ENCODE measurements at places on chromosomes 13 and 19.

GRCh38 chr19:17950310-17951156, 16.4 kb upstream of the KCNN1 start:
- no peak for DNase-seq
- H3K36me3 ChIP-seq, result no peaks in the 10 kb centered on the region
- H3K4me1 ChIP-seq, result peaks cover 2% of the 10 kb centered on the region
- H3K27me3 ChIP-seq, result peaks cover 42% of the 10 kb centered on the region

DNA sequence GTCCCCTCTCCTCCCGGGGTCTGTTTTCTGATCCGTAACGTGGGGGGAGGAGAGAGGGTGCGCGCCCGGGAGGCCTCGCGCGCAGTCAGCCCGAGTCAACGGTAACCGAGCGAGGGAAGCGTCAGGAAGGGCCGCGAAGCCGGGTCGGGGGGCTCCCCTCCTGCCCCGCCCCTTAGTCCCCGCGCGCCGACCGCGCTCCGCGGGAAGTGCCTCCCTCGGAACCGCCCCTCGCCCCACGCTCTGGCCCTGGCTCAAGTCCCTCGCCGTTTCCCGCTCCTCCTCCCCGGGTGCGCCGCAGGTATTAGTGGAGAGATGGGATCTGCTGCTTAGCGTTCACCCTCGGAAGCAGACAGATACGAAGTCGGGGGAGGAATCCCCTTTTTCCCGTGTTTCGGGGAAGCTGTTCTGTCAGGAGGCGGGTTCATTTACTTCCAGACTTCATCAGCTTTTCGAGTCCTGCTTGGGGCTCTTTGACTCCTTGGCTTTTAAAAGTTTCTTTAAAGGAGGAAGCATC, 770 bp downstream of the HNRNPM start:
- no peaks in the 10 kb centered on the region for H3K27me3 ChIP-seq
- peak overlapping the region; percentile 67 for H3K27ac ChIP-seq
- H3K4me1 ChIP-seq, result peaks cover 8% of the 10 kb centered on the region
- H3K36me3 ChIP-seq, result no peaks in the 10 kb centered on the region

DNA sequence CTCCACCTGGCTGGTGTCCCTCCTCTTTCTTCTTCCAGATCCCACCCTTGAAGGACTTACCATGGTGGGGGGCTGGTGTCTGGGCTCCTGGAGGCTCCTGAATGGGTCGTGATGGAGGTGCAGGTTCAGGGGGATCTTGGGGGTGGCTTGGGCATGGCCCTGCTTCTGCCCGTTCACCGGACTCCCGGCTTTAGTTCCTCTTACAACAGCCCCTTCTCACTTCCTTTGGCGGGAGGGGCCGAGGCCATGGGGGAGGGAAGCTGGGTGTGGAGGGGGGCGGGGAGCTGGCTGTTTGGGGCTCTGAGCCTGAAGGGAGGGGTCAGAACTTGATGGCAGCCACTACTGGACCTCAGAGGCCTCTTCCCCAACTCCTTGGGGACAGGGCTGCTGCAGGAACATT, at the start of gene MYO1F:
Gene MYO1F, minus strand, starts transcription at position 196 of the 400 bp plus-strand sequence. Its CDS starts 133 bp downstream, at position 63.
- H3K36me3 ChIP-seq, result no peaks in the 10 kb centered on the region
- H3K4me1 ChIP-seq, result peaks cover 4% of the 10 kb centered on the region
- no peak for DNase-seq
- no peaks in the 10 kb centered on the region for H3K27me3 ChIP-seq
- no peak within 1 kb of the TSS for H3K27ac ChIP-seq
- no peak within 1 kb of the TSS for H3K4me3 ChIP-seq

DNA sequence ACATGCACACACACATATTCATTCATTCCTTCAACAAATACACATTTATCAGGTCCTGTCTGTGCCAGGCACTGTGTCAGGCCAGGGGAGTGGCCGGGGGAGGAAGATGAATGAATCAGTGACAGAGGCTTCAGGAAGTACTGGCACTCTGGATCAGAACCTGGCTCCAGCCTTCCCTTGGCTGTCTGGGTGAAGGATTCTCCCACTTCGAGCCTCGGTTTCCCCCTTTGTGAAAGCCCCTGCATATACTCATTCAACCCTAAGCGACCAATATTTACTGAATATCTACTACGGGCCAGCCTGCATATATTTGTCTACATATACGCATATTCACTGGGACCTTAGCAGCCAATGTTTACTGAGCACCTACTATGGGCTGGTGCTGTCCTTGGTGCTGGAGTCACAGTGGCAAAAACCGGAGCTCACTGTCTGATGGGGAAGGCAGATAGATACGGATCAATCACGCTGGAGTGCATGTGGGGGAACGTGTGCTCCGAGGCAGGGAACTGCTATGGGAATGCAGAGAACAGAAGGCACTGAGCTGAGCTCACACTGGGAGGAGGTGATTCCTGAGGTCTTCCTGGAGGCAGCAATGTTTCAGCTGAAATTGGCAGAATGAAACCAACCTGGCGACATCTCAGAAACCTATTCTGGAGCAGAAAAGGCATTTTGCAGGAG, 636 bp upstream of the ZNF579 start:
- H3K4me1 ChIP-seq, result no peaks in the 10 kb centered on the region
- H3K27me3 ChIP-seq, result no peaks in the 10 kb centered on the region
- DNase-seq, result peak; percentile 56
- H3K4me3 ChIP-seq, result no peak overlapping the region

DNA sequence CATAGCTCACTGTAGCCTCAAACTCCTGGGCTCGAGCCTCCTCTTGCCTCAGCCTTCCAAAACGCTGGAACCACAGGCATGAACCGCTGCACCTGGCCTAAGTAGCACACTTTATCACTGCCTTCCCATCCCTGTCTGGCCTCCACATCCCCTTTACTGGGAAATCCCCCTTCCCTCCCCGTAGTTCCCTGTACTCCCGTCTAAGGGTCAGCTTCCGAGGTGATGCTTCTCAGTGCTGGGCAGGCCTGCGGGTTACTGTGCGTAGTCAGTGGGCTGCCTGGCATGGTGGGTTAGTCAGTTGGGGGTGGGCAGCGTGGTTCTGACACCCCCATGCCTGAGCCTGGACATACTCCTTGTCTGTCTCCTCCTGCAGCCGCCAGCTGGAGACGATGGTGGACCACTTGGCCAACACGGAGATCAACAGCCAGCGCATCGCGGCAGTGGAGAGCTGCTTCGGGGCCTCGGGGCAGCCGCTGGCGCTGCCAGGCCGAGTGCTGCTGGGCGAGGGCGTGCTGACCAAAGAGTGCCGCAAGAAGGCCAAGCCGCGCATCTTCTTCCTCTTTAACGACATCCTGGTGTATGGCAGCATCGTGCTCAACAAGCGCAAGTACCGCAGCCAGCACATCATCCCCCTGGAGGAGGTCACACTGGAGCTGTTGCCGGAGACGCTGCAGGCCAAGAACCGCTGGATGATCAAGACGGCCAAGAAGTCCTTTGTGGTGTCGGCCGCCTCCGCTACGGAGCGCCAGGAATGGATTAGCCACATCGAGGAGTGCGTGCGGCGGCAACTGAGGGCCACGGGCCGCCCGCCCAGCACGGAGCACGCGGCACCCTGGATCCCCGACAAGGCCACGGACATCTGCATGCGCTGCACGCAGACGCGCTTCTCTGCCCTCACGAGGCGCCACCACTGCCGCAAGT, 8.4 kb downstream of the PLEKHF1 start:
- H3K27me3 ChIP-seq, result no peaks in the 10 kb centered on the region
- DNase-seq, result no peak
- no peaks in the 10 kb centered on the region for H3K4me1 ChIP-seq
- H3K4me3 ChIP-seq, result no peak overlapping the region

DNA sequence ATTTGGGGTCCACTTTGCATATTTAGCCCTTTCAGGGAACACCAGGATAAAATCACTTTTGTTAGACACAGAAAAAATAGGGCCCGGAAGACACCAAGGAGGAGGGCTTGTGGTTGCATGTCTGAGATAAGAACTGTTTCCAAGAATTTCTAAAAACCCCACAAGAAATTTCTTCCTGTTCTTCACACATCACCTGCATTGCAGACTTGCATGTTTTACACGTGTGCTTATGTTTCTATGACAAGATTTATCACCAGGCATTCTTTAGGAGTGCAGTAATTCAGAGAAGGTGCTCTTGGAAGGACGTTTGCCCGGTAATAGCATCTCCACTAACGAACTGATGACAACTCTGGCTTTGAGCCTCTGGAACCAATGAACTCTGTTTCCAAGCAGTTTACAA, 7.1 kb upstream of the ACTL9 start:
- H3K27ac ChIP-seq, result no peak overlapping the region
- H3K36me3 ChIP-seq, result no peaks in the 10 kb centered on the region
- no peak overlapping the region for H3K4me3 ChIP-seq
- H3K4me1 ChIP-seq, result no peaks in the 10 kb centered on the region

- no peak overlapping the region for H3K4me3 ChIP-seq
- DNase-seq, result peak; percentile 76
- no peaks in the 10 kb centered on the region for H3K27me3 ChIP-seq
- H3K27ac ChIP-seq, result no peak overlapping the region
These were observed 10.5 kb downstream of the PVR start for GRCh38 chr19:44653977-44654774.

DNA sequence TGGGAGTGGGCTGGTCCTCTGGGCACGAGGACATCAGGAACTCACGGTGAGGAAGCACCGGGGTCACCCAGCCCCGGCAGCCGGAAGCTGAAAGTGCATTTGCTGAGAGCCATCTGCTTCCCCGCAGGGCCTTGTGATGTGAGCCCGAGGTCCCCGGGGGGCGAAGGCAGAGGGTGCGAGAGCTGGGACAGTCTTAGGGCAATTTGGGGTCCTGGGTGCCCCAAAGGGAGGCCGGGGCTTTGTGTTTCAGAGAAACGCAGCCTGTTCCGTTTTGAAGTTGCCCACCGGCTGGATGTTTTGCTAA, 4.8 kb downstream of the F2RL3 start:
- no peak overlapping the region for H3K4me3 ChIP-seq
- DNase-seq, result no peak
- no peaks in the 10 kb centered on the region for H3K36me3 ChIP-seq
- no peaks in the 10 kb centered on the region for H3K27me3 ChIP-seq

DNA sequence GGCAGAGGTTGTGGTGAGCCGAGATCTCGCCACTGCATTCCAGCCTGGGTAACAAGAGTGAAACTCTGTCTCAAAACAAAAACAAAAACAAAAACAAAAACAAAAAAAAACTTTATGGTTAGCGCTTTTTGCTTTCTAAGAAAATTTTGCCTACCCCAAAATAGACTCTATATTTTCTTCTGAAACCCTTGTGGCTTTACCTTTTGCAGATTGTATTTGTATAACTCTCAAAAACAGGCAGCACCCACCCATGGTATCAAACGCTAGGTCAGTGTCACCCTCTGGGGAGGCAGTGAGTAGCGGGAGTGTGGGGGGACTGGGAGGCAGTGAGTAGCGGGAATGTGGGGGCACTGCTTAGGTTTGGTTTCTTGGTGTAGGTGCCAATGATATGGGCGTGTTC, 7.5 kb upstream of the SLC39A3 start:
- no peak overlapping the region for H3K4me3 ChIP-seq
- no peaks in the 10 kb centered on the region for H3K36me3 ChIP-seq
- peaks cover 2% of the 10 kb centered on the region for H3K27me3 ChIP-seq
- no peaks in the 10 kb centered on the region for H3K4me1 ChIP-seq

GRCh38 chr19:40592170-40592569, 9.0 kb upstream of the LTBP4 start:
- DNase-seq, result peak; percentile 79
- H3K27me3 ChIP-seq, result peaks cover under 1% of the 10 kb centered on the region
- no peak overlapping the region for H3K27ac ChIP-seq
- H3K4me1 ChIP-seq, result no peaks in the 10 kb centered on the region
- no peaks in the 10 kb centered on the region for H3K36me3 ChIP-seq

- H3K36me3 ChIP-seq, result no peaks in the 10 kb centered on the region
- DNase-seq, result no peak
- no peaks in the 10 kb centered on the region for H3K27me3 ChIP-seq
- no peak overlapping the region for H3K27ac ChIP-seq
These were observed 42.7 kb downstream of the INSR start for GRCh38 chr19:7251494-7251893.

- no peaks in the 10 kb centered on the region for H3K36me3 ChIP-seq
- no peaks in the 10 kb centered on the region for H3K4me1 ChIP-seq
- H3K4me3 ChIP-seq, result no peak overlapping the region
- no peak for DNase-seq
- no peak overlapping the region for H3K27ac ChIP-seq
These were observed 29.4 kb downstream of the SMIM24 start for GRCh38 chr19:3450796-3451411.

DNA sequence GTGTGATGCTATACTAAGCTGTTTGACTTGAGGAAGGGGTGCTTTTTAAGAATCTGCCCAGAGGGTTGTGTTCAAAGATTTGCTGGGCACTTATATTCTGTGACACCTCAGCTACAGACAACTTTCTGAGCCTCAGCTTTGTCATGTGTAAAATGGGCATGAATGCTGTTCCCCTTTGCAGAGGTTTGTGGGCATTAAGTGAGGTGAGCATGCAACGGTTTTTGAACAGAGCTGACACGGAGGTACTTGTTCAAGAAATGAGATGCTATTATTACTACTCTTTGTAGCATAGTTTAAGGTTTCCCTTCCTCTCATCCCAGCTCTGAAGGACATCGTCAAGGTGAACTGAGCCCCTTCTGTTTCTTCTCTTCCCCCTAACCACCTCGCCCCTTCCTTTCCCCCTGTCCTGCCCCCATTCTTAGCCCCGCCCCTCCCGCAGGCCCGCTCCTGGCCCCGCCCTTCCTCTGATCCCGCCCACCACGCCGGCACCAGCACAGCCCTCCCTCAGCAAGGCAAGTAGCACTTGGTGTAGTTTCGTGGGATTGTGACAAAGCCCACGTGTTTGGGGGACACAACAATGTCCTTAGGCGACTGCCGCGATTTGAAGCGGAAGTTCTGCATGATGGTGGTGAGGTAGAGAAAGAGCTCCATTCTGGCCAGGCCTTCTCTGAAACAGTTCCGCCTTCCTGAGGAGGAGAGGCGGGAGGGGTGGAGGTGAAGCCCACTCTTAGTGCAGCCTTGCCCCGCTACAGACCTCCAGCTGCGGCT, 26.1 kb upstream of the CYP2A7 start:
- H3K4me1 ChIP-seq, result no peaks in the 10 kb centered on the region
- H3K27me3 ChIP-seq, result no peaks in the 10 kb centered on the region
- H3K36me3 ChIP-seq, result no peaks in the 10 kb centered on the region
- no peak overlapping the region for H3K4me3 ChIP-seq

- H3K27me3 ChIP-seq, result no peaks in the 10 kb centered on the region
- no peak for DNase-seq
- H3K4me3 ChIP-seq, result no peak overlapping the region
- no peaks in the 10 kb centered on the region for H3K36me3 ChIP-seq
These were observed 143.9 kb downstream of the KATNAL1 start for GRCh38 chr13:30163441-30163840.

DNA sequence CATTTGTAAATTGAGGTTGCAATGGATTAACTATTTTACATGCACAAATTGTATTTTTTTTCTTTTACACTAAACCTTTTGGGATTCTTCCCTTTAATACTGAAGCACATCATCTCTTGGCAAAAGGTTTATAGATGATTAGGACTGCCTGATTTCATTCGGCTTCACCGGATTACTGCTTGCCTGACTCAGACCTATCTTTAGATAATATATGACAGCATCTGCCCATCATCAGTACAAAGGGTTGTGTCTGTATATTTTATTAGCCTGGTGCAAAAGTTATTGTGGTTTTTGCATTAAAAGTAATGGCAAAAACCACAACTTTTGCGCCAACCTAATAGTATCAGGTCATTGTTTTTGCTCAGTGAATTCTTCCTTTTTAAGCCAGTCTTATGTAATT, 316.2 kb upstream of the HTR2A start:
- no peak overlapping the region for H3K4me3 ChIP-seq
- no peaks in the 10 kb centered on the region for H3K27me3 ChIP-seq
- no peak for DNase-seq
- no peak overlapping the region for H3K27ac ChIP-seq
- peaks cover 8% of the 10 kb centered on the region for H3K4me1 ChIP-seq

Measured in mesendoderm (in vitro differentiated cells).